ENCODE measurements at places on chromosomes 12 and 14.

DNA sequence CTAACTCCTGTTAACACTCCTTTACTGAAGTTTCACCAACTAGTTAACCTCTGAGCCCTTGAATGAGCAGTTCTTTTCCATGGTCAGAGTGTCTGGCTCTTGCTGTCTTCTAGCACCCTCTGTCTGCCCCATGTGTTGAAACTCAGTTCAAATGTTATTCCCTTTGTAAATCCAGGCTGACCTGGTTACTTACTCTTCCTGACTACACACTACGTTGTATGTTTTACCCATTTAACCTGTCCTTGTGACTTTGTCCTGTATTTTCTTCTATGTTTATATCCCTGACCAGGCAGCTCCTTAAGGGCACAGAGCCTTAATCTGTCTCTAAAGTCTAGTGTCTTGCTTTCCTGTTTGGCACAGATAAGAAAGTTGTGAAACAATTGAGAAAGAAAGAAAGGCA, 389.0 kb upstream of the RPL10L start:
- no peak for DNase-seq

- DNase-seq: peak; percentile 73
Measured at GRCh38 chr12:57590864-57591781, at the start of gene PIP4K2C. Gene PIP4K2C, plus strand, starts transcription at chr12:57591192. Its CDS starts 98 bp downstream, at chr12:57591290.

GRCh38 chr12:977156-977555, 13.9 kb upstream of the ERC1 start:
- no peak for DNase-seq

DNA sequence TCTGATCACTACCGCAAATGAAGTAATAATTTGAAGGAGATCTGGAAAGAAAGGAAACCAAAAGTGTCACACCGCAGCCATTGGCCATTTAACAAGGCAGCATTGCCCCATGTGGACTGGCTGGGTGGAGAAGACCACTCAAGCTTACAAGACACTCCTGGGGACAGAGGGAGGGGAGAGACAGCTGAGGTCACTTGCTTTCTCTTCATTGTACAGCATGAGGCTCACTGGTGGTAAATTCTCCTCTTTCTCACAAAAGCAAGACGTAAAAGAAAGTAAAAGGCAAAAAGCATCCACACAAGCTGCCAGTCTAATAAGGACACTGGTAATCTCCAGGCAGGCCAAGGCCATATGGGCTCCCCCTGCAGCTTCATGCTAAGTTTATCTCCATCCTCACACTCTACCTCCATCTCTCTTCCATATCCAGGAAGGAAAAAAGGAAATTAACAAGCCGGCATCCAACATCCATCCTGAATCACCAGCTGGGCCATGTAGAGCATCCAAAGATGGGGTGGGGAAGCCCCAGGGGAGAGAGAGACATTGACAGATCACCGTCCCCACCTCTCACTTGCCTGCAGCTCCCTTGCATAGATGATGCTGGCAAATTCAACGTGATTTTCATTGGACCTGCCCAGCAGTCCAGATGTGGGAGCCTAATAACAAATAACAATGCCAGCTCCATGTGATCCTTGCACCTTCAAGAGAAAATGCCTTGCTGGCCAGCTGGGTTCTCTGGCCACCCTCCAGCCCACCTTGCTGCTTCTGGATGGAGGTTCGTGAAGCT, 100.6 kb downstream of the DPF3 start:
- DNase-seq: no peak

GRCh38 chr14:72521045-72521444, 372.9 kb downstream of the DPF3 start:
- no peak for DNase-seq

GRCh38 chr12:112096667-112097066, 11.9 kb downstream of the NAA25 start:
- DNase-seq: peak; percentile 55

- no peak for DNase-seq
Measured at GRCh38 chr12:4468994-4469393, 23.4 kb upstream of the FGF6 start.
